SHP77 (cell line): ENCODE measurements at places on chromosomes 4 and X.

GRCh38 chr4:8737075-8737474 is 134.6 kb downstream of the HMX1 start:
- no peak for DNase-seq

DNA sequence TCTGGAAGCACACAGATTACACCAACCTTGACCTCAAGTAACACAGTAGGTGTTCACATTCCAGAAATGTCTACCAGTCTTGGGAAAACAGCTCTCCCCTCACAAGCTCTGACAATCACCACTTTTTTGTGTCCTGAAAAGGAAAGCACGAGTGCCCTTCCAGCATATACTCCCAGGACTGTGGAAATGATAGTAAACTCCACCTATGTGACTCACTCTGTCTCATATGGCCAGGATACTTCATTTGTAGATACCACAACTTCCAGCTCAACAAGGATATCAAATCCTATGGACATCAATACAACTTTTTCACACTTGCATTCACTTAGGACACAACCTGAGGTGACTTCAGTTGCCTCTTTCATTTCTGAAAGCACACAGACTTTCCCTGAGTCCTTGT is 46.9 kb downstream of the ADGRG4 start:
- no peak for DNase-seq

DNA sequence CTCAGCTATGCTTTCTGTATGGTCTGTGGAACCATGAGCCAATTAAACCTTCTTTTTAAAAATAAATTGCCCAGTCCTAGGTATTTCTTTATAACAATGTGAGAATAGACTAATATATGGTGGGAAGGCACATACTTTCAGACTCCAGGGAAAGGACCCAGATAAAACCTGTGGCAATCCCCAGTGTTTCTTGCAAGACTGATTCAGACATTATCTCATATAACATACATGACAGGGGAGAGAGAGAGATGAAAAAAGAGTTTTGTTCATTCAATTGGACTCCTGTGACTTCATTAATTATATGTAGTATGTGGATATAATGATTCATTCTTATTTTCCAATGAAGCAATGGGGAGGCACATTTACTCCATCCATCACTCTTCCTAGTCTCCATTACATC is 291.4 kb upstream of the PRKX start:
- no peak for DNase-seq

GRCh38 chr4:74054483-74055047 is 16.1 kb upstream of the CXCL3 start:
- peak; percentile 47 for DNase-seq

DNA sequence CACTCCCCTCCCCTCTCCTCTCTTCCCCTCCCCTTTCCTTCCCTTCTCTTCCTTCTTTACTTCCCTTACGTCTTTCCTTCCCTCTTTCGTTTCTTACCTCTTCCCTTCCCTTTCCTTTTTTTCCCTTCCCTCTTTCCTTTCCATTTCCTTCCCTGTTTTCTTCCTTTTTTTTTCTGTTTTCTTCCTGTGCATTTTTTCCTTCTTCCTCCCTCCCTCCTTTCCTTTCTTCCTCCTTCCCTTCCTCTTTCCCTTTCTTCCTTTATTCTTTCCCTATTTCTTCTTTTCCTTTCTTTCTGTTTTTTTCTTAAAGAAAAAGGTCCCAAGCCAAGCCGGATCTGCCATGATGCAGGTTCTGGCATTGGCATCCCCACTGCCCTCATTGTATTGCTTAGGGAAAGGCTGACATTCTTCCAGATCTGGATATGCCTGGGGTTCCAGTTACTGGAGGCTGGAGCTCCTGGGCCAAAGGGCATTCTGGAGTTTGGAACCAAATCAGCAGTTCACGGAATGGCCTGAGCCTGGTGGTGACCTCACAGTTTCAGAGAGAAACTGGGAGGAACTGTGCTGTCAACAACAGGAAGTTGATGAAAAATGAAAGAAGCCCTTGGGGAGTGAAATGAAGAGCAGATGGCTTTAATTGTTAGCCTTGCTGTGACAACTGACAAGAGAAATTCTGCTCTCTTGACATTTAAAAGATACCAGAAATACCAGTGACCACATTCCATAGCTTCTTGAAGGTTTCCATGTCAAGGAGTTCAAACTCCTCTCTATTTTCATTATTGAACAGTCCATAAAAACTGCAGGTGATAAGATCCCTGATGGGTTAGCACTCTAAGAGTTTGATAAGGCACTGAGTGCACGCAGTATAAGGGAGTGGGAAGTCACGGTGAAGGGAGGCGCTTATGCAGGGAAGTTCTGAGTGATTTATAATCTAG is 622.1 kb downstream of the SPRY1 start:
- peak; percentile 10 for DNase-seq

GRCh38 chr4:107153228-107153627 is 117.1 kb upstream of the DKK2 start:
- DNase-seq = no peak

GRCh38 chr4:184382189-184382846 is 92.0 kb downstream of the IRF2 start:
- DNase-seq = peak; percentile 21

DNA sequence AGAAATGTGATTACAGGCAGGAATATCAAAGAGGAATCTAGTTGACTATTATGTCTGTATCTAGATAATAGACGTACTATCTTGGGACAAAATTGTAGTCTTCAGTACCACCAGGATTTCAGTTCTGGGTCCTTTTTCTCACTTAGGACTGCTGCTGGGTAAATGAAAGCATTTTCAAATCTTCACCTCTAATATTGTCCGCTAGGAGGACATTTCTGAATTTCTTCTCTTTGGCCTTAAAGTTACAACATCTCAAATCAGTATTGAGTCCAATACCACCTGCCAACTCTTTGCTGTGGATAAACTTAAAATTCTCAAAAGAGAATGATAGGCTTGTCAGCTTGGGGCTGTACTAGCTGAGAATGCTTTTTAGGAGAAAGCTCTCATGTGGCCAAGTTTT is 6.0 kb downstream of the FGF16 start:
- no peak for DNase-seq

- no peak for DNase-seq
These were observed 185.4 kb upstream of the MTMR8 start for GRCh38 chrX:64580605-64581004.

GRCh38 chrX:40188573-40189417 is 91.0 kb upstream of the BCOR start:
- no peak for DNase-seq

DNA sequence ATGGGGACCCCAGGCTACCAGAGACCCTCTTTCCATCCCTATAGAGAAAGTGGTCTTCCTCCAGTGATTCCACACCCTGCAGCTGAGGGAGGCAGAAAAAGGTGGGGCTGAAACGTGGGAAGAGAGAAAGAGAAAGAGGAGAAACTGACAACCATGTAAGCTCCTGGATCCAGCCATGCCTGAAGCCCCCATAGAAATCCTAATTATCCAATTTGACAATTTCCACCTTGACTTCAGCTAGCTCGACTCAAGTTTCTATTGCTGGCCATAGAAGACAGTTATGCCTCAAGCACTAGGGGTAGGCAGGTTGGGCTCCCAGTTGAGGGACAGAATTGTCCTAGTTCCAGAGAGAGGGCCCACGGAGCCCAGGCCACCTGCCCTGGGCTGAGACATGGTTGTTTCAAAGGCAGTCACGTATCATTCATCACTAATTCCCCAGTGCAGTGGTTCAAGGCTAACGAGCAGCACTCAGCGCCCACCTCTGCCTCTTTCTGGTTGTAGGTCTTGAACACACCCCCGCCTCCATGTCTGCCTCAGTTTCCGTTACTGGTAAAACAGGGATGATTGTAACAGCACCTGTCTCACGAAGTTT is 39.8 kb upstream of the ASMTL start:
- no peak for DNase-seq

DNA sequence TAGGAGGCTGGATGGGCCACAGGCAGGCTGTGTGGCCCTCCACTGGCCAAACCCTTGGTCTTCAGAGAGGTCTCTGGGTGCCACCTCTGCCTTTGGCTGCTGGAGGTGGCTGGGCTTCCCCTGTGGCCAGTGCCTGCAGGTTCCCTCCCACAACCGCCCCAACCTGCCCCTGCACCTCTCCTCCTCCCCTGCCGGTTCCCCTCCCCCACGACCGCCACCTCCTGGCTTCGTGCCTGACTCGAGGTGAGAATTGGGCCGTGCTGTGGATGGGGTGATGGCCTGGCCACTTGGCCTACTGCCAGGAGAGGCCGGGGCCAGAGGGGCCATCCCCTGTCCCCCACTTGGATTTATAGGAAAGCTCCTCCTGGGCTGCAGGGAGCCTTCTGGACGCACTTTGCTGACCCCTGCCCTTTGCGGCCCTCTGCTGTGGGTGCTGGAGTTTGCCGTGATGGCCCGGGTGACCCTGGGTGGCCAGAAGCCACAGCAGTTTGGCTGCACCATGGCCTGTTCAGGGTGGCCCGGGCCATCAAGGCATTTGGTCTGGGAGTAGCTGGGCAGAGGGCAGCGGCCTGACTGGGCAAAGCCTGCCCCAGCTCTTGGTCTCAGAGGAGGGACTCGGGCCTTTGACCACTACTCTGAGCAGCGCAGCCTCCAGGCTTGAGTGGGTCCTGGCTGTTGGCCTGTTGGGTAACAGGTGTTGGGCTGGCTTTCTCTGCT is 3.8 kb downstream of the NAT8L start:
- DNase-seq = no peak

DNA sequence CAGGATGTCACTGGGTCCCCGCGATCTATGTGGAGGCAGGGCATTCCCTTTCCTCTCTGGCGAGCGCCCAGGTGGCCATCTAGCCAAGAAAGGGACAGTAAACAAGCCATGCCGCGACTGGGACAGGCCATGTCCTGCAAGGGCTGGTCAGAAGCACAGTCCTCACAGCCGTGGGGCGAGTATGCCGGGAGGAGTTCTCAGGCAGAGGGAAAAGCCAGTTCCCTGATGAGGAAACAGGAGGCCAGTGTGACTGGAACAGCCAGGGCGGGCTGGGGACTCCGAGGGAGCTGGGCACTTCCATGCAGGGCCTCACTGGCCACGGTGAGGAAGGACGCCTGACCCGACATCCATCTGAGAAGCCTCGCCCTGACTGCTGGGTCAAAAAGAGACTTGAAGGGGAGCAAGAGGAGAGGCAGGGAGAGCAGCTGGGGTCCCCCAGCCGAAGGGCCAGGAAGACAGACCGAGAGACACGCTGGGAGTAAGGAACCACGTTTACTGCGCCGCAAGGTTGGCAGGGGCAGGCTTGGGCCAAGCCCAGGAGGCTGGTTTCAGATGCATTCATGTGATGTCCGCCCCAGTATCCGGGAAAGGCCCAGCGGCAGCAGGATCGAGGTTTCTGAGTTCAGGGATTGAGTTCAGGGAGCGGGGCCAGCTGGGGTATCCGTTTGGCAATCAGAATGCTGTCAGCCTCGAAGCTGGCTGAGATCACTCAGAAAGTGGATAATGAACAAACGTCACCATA is 15.0 kb downstream of the CFAP99 start:
- no peak for DNase-seq

DNA sequence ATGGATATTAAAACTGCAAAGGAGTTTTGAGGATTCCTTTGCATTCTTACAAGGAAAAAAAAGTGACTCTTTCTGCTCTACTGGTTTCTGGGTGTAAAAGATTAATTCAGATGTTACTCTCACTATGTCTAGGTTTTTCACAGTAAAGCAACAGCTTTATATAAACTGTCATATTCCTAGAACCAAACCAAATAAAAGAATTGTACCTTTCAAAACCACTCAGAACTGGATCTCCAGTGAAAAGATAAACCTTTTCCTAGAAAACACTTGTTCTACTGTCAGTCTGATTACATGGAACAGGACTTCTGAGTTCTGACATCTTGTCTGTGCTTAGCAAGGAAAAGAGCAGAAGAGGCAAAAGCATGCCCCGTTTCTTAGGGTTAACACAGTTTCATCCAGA is 5.0 kb upstream of the PPID start:
- DNase-seq = no peak

DNA sequence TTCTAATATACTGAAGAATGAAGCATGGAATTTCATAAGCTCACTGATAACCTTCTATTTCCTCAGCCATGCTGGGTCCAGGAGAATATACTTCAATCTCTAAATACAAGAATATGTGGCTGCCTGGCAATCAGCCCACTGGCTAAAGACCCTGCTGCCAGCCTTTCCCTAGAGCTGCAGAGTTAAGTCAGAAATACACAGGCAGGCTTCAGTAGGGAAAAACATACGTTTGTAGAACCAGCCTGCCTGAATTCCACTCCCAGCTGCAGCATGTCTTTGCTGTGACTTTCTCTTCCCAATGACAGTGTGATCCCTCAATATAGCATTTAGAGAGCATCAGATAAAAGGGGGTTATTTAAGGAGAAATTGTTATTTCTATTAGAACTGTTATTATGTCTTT is 289.1 kb downstream of the PCDH19 start:
- no peak for DNase-seq

GRCh38 chr4:48268956-48269860 is at the start of gene TEC:
Gene TEC (minus strand): TSS chr4:48269838. CDS start chr4:48228614, 41,224 bp downstream.
- DNase-seq = peak; percentile 61

- no peak for DNase-seq
These were observed 113.6 kb upstream of the CBLL2 start for GRCh38 chrX:22159071-22159470.

DNA sequence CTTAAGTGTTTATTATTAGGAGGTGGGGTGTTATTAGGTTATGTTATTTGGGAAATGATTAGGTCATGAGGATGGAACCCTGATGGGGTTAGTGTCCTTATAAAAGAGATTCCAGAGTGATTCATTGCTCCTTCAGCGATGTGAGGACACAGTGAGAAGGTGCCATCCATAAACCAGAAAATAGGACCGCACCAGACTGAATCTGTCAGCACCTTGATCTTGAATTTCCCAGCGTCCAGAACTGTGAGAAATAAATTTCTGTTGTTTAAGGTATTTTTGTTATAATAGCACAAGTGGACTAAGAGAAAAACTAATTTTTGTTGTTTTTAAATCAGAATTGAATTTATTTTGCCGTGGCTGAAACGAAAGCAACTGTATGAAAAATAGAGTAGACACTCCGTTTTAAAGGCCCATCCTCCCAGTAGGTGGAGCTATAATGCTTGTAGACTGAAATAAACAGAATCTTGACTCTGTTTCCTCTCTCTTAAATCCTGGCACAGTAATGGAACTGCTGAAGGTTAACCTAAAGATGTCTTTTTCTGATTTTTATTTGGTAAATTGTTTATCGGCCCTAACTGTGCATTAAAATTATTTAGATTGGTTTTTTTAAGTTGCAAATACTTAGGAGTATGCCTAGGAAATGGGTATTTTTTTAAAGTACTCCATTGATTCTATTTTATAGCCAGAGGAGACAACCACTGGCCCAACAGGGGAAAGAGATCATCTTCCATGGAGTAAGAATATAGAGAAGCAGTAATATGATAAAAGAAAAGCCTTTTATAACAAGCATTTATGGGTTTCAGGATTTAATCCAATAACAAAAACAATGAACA is 133.2 kb upstream of the ADAMTS3 start:
- DNase-seq = peak; percentile 56

DNA sequence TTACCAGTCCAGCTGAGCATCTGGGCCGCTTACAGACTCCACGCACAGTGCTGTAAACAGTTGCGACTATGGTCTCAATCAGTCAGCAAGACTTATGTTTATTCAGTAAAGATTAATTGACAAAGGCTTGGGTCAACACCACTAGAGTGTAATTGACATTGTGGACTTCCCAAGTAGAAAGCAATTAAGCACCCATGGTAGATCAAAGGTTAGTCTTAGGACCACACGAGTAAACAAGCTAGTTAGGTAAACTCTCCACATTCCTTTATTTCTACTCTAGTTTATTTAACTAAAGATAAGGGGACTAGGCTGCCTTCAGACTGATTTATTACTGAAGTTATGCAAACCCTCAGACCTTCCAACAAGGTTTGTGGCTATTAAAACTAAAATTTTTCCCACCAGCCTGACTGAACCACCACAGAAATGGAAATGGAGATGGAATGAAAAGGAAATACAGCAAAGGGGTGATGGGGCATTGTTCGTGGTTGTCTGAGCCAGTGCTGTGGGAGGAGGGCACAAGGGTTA is 44.2 kb downstream of the MTHFD2L start:
- no peak for DNase-seq
